Stimulated activated CD8-positive, alpha-beta memory T cell treated with anti-CD3 and anti-CD28 coated beads, Interleukin-7, amount 100 ng/mL, for 4 hours (primary cell): ENCODE measurements at places on chromosomes 6 and 20.

GRCh38 chr6:3410385-3411360, 46.2 kb downstream of the SLC22A23 start:
- DNase-seq, result peak; percentile 39

GRCh38 chr6:133761706-133762105, 127.2 kb upstream of the TCF21 start:
- no peak for DNase-seq

DNA sequence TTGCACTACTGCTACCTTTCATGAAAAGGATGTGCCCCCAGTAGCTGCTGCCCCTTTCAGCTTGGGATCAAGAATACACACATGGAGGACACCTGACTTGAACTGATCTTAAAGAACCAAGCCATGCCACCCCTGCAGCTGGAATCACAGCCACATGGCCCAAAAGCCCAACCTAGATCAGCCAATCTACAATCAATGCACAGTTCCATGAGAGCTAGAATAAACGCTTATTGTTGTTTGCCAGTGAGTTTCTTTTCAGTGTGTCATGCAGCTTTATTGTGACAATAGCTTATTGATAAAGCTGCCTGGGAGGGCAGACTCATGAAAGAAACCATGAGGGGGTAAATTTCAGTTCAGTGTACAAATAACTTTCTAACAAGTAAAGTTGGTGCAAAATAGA, 397.7 kb downstream of the PTPRT start:
- DNase-seq, result no peak

GRCh38 chr6:163985710-163986109, 571.2 kb downstream of the QKI start:
- DNase-seq, result no peak

GRCh38 chr6:152160346-152160745, 352.9 kb downstream of the ESR1 start:
- no peak for DNase-seq

DNA sequence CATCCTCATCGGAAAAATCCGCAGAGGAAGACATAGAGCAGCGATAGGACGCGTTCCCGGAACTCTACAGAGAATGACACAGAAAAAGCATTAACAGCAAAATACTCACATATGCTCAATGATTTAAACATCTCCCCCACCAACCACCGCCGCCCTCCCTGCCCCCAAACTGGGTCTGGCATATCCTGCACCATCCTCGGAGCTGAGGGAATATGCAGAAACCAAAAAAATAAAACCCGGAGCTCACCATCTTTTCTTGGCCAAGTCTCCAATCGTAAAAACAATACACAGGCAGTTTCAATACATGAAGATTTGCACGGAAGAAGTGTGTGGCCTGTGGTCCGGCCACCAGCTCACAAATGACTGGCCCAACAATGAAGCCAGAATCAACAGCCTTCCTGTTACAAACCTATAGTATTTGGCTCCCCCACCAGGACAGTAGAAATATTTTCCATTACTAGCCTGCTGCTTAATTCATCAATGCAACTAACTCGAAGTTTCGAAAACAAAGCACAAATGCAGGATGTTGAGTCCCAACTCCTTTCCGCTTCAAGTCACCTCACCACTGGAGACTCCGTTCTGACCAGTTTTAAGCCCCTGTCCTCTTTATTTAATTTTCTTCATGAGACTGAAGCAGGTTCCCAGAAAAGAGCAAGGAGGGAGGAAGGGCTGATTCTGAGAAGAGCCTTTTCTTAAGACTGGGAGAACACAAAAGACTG, 103.2 kb upstream of the BEND6 start:
- no peak for DNase-seq

- DNase-seq, result no peak
Measured at GRCh38 chr20:22226849-22227700, 357.3 kb downstream of the FOXA2 start.

DNA sequence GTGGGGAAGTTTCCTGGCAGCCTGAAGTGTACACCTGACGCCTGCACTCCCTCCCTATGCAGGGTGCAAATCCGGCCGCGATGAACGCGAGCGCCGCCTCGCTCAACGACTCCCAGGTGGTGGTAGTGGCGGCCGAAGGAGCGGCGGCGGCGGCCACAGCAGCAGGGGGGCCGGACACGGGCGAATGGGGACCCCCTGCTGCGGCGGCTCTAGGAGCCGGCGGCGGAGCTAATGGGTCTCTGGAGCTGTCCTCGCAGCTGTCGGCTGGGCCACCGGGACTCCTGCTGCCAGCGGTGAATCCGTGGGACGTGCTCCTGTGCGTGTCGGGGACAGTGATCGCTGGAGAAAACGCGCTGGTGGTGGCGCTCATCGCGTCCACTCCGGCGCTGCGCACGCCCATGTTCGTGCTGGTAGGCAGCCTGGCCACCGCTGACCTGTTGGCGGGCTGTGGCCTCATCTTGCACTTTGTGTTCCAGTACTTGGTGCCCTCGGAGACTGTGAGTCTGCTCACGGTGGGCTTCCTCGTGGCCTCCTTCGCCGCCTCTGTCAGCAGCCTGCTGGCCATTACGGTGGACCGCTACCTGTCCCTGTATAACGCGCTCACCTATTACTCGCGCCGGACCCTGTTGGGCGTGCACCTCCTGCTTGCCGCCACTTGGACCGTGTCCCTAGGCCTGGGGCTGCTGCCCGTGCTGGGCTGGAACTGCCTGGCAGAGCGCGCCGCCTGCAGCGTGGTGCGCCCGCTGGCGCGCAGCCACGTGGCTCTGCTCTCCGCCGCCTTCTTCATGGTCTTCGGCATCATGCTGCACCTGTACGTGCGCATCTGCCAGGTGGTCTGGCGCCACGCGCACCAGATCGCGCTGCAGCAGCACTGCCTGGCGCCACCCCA, 1.2 kb downstream of the GPR6 start:
- DNase-seq, result no peak

DNA sequence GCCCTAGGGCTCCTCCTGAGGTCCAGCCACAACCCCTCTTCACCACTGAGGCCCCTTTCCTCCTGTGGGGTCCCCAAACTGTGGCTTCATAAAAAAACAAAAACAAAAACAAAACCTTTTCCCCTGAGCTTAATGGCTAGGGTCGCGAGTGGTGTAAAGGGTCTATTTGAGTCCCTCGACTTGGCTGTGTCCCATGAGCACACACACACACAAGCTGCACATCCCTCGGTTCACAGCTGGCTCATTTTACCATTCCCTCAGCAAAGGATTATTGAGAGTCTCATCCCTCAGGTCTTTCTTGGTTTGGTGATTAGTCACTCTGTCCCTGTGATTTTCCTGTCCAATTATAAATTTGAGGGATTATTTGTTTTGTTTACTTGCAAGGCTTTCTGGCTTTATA, 206.1 kb upstream of the SASH1 start:
- DNase-seq, result no peak

- no peak for DNase-seq
Measured at GRCh38 chr6:166949528-166950442, 6.6 kb downstream of the RNASET2 start.

- no peak for DNase-seq
Measured at GRCh38 chr20:62505337-62506045, 29.7 kb upstream of the GATA5 start.

- no peak for DNase-seq
Measured at GRCh38 chr20:17571153-17571527, 1.3 kb downstream of the DSTN start.

GRCh38 chr6:71106276-71106675, 149.4 kb upstream of the B3GAT2 start:
- DNase-seq, result no peak

DNA sequence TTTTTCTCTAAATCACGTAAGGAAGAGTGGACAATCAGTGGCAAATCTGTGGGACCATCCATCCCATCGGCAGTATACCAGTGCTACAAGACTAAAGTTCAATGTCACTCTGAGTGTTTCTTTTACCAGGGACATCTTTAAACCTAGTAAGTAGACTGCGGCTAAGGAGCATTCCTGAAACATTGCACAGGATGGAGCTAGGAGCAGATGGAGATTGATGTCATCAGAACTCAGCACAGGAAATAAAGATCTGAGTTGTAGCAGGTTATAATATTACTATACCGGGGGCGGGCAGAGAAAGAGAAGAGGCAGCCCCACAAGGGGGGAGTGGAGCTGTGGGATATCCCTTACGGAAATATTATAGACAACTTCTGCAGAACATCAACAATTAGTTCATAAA, 162.1 kb downstream of the MTFR2 start:
- no peak for DNase-seq

GRCh38 chr6:165308926-165309731, at the start of gene C6orf118:
C6orf118 (minus strand) TSS chr6:165309605; CDS start chr6:165309586, 19 bp downstream.
- no peak for DNase-seq

GRCh38 chr6:34556031-34556471, at the start of gene SPDEF:
SPDEF (minus strand) TSS chr6:34556329; CDS start chr6:34544455, 11,874 bp downstream.
- no peak for DNase-seq

GRCh38 chr6:163405412-163406309, 8.9 kb upstream of the QKI start:
- DNase-seq, result no peak

GRCh38 chr6:31702405-31702818, 712 bp downstream of the ABHD16A start:
- DNase-seq, result no peak

DNA sequence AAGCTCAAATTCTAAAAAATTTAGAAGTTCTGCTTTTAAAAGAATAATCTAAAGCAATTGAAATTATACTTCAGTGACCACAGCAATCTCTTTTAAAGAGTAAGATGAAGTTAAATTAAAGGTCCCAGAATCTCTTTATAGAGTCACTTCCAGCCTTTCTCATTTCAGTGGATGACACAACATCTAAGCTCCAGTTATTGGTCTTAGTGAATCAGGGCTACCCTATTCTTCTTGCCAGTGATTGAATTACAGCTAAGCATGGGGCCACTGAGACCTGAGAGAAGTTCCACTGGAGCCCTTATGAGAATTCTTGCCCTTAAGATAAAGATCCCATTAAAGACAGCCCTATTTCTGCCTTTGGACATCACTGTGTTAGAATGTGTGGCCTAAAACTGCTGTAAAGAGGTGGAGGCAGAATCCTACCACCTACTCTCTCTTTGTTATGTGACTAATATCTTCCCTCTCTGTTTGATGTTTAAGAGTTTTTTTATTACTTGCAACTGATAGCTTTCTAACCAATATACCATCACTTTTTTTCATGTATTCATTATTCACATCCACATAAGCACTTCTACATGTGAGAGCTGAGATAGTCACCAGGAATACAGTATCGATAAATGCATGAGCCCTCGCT, 128.6 kb downstream of the UNC5CL start:
- no peak for DNase-seq

DNA sequence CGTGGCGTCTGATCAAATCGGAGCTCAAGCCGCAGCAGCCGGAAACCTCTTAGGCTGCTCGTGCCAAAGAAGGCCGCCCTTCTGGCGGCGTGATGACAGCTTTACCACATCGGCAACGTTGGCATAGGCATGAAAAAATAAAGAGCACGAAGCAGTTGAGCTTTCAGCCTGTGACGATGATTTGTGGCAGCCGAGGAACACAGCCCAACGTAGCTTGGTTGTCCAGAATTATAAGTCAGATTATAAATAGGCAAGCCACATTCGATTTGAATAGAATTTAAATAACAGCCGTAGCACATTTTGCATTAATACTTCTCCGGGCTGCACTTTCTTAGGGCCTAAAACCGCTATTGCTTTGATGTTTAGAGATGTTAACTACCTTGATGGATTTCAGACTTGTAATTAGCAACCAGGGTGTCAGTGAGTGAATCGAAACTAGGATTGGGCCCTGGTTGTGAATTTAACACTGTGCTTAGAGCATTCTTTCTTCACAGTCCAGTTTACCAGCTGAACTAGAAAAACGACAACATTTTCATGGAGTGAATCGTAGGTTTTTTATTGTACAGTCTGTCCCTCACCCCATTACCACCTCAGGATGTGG, 864 bp upstream of the BCLAF1 start:
- peak; percentile 71 for DNase-seq

GRCh38 chr6:96465321-96465903, 56.2 kb upstream of the UFL1 start:
- no peak for DNase-seq

DNA sequence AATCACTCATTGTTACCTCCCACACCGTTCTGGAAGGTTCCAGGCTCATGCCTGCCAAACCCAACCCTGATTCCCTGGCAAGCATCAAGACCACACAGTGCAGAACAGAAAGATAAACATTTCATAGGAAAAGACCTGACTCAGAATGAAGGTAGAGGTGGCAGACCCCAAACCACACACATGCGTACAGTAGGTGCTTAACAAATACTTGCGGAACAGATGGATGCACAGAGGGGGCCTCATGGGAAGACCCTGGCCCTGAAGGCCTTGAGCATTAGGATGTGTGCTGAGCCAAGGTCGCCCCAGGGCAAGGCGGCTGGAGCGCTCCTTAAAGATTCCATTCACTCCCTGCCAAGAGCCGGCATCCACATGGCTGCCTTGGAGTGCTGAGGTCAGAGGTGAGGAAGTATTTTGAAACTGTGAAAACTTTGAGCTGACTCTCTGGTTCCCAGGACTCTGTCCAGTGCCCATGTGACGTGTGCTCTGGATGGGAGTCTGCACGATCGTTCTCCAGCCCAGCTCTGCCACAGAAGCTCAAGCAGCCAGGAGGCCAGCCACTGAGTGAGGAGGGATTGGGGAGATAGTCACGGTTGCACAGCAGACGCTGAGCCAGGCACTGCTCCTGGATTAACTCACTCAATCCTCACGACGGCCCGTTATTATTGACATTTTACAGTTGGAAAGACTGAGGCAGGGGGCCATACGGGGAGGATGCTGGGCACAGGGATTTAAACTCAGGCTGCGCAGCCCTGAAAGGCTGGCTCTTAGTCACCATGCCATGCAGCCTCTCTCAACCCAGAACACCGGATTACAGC, 65.5 kb upstream of the AFDN start:
- DNase-seq, result no peak

GRCh38 chr6:66851930-66852329, 1144.9 kb upstream of the EYS start:
- no peak for DNase-seq

- DNase-seq, result no peak
Measured at GRCh38 chr6:143692696-143693095, 14.9 kb downstream of the PHACTR2 start.

DNA sequence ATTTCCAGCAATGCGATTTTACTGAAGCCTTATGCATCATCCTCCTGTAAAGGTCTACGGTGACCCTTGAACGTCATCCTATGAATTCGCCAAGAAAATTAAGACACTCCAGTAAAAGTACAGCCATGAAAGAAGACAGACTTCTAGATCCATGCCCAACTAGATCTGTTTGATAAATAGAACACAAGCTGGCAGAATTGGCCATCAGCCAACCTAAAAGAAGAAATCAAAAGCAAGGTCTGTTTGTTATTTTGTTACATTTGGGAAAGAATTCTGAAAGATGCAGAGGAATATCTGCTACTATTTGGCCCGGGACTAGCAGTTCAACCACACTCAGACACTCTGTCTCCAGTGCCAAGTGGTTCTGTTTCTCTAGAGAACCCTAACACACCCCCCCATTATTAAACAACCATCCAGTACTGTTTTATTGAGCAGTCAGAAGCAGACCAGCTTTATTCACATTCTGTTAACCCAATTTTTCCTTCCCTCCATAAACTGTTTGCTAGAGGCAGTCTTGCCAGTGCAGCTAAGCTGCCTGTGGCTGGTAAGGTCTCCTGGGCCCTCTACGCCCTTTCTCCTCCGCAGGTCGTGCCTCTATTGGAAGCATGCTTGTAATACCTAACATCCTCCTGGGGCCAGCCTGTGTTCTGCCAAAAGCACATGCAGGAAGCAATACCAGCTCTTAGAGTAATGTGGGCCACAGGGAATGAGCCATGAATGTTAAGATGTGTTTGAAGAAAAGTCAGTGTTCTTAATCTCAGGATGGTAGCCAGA, 30.7 kb downstream of the LY86 start:
- DNase-seq, result no peak

- DNase-seq, result no peak
Measured at GRCh38 chr6:157848693-157849092, 25.6 kb downstream of the SNX9 start.

- DNase-seq, result no peak
Measured at GRCh38 chr20:60000271-60001042, 42.2 kb downstream of the CDH26 start.
